Forelimb muscle (tissue), 1 donor: ENCODE measurements at places on chromosomes 16 and 17. TPM values are rescaled to one million over a fixed set of nuclear protein-coding genes. Genes with fewer than 3 reads are reported as not detected.

Gene HAS3
- 2.2 TPM for polyA plus RNA-seq

DNA sequence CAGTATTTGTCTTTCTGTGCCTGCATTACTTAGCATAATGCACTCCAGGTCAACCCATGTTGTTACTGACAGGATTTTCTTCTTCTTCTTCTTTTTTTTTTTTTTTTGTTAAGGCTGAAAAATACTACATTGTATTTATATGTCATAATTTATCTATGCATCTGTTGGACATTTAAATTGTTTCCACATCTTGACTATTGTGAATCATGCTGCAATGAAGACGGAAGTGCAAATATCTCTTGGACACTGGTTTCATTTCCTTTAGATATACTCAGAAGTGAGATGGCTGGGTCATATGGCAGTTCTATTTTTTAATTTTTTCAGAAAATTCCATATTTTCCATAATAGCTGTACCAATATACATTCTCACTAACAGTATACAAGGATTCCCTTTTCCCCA lies 272.7 kb upstream of the PMFBP1 start:
- DNase-seq: no peak

Gene PRAC1
- polyA plus RNA-seq: not detected

DNA sequence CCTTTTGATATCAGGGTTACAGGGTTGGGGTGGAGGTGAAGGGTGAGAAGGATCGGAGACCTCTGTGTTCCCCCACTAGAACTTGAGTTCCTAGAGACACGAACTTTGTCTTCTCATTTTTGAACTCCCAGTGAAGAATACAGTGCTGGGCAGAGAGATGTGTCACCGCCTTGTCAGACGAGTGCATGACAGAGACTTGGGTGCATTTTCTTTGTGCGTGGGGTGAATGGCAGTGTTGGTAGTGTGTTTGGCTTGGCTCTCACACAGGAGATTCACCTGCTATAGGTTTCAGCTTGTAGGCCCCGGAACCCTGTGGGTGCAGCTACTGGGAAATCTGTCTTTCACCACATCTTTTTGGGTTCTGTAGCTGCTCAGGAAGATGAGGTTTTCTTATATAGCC lies 40.0 kb upstream of the CCR7 start:
- DNase-seq: no peak

Gene IRX5
- polyA plus RNA-seq: 1.6 TPM

DNA sequence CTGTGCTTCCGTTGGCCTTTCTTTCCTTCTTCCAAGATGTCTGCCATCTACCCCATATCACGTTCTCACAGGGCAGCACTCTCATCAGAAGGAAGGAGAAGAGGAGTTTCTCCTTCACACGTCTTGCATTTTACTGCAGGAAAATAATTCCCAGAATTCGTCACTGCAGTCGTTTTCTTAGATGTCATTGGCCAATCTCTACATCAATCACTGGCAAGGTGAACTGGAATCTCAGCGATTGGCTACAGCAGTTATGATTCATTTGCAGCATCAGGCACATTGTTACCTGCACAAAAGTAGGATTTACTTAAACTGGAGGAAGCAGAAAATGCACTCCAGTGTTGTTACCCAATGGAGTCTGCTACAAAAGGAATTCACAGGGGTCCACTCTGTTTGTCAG lies 277.2 kb upstream of the RBFOX1 start:
- DNase-seq: no peak

Gene KCNH6
- polyA plus RNA-seq: not detected

DNA sequence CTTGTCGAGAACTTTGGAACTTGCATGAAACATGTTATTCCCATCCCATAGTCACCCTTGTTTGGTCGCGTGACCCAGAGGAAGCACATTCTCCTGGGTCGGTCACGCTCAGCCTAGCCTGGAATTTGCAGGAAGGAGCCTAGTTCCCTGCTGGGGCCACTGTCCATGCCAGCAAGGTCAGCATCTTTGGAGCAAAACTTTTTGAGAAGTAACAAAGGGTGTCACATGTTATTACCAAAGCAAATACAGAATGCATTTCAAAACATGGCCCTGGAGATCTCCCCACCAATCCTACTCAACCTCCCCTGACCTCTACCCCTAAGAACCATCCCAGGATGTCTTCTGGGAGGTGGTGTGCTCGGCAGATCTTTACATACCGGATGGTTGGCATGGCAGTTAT lies 26.2 kb upstream of the IRF8 start:
- DNase-seq: no peak
